NCI-H460 (cell line): ENCODE measurements at places on chromosomes 16 and 17.
A peak's percentile ranks its signal among the peaks of the same experiment; 100 is the strongest.

DNA sequence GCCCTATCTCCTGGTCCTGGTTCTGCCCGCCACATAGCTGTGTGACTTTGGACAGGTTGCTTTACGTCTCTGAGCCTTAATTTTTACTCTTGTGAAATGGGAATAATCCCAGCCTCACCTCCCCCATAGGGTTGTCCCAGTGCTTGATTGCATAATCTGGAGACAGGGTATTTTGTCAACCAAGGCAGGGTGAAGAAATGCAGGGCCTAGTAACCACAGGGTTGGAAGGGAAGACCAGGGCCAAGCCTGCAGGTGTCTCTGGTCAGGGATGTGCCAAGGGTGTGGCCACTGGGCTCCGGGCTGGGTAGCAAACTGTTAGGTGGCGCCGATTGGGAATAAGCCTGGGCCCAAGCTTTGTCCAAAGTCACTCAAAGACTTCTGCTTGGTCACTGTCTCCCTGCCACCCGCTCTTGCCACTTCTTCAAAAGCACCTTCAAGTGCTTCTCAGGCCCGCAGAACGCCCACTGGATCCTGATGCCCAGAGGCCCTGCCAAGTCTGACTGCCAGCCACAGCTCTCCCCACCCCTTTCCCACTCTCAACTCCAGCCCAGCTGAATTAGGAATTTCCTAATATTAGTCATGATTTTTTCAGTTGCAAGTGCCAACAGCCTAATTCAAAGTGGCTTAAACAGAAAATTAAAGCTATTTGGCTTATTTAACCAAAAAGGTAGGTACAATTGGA lies 20.6 kb upstream of the COL1A1 start:
- no peak for DNase-seq

- no peak for DNase-seq
Observed at GRCh38 chr17:65749479-65749878, 188.0 kb upstream of the AXIN2 start.

- DNase-seq, result no peak
Observed at GRCh38 chr17:45792995-45793755, 9.1 kb downstream of the CRHR1 start.

DNA sequence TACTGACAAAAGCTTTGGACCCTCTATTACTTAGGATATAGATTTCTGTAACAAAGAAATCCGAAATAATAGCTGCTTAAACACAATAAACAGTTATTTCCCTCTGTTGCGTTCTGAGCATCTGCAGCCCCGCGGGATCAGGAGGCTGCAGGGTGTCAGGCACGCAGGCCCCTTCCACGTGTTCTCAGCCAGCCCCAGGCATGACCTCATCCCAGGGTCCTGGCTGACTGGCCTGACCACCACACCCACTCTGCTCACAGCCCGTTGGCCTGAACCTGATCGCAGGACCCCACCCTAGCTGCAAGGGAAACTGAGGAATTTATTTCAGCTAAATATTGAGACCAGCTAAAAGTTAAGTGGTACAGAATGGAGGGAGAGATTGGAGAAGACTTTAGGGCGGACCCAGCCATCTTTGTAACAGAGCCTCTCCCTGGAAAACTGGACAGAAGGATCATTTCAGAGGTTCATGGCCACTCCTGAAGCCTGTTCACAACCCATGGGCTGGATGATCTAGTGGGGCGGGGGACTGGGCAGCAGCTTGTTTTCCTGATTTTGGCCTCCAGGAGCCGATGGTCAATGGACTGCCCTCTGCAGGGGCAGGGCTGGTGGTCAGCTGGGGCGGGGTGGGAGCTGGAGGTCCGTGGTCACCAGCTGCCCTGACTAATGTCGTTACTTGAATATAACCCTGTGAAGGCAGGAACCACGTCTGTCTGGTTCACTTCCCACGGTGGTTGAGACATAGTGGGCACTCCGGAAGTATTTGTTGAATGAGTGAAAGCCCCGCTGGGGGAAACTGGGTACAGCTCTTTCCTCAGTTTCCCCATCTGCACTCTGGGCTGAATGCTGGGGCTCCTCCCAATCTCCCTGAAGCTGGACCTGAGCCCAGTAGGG lies 10.9 kb downstream of the CETP start:
- DNase-seq, result no peak

GRCh38 chr16:280991-281659 lies 734 bp downstream of the ARHGDIG start:
- no peak for DNase-seq

DNA sequence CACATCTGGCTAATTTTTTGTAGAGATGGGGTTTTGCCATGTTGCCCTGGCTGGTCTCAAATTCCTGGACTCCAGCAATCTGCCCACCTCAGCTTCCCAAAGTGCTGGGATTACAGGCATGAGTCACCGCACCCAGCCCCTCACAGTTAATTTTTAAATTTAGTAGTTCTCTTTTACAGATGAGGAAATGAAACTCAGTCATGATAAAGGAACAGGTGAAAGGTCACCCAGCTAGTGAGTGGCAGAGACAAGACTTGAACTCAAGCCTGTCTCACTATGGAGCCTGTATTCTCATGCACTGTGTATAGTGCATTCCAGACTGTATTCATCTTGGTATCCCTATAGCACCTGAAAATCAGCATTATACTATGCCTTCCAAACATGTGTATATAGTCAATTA lies 77.1 kb upstream of the WSB1 start:
- DNase-seq, result no peak

- no peak for DNase-seq
Observed at GRCh38 chr17:82929011-82929622, 89.3 kb upstream of the ZNF750 start.

DNA sequence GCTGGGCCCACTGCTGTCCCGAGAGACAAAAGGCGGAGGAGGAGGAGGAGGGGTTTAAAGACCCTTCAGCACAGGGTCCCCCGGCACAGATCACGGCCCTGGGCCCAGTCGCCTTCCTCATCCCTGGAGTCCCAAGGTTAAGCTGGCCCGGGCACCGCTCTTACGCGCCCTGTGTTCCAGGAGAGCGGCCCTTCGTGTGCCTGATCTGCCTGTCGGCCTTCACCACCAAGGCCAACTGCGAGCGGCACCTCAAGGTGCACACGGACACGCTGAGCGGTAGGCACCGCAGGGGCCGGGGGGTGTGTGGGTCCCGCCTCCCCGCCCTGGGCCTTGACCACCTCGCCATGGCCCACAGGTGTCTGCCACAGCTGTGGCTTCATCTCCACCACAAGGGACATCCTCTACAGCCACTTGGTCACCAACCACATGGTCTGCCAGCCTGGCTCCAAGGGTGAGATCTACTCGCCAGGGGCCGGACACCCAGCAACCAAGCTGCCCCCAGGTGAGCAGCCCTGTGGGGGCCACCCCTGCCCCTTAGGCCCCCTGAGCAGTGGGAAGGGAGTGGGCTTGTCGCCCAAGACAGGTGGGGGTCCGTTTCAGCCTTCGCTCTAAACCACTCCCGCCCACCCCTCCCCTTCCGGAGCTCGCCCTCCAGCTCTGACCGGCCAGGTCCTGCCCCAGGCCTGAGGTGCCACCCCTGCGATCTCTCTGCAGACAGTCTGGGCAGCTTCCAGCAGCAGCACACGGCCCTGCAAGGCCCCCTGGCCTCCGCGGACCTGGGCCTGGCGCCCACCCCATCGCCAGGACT lies 37.6 kb upstream of the ZC3H18 start:
- DNase-seq, result no peak

- DNase-seq, result peak; percentile 63
Observed at GRCh38 chr17:5237541-5238016, 2.9 kb upstream of the SCIMP start.

- no peak for DNase-seq
Observed at GRCh38 chr17:80382446-80382845, 32.5 kb upstream of the ENDOV start.

DNA sequence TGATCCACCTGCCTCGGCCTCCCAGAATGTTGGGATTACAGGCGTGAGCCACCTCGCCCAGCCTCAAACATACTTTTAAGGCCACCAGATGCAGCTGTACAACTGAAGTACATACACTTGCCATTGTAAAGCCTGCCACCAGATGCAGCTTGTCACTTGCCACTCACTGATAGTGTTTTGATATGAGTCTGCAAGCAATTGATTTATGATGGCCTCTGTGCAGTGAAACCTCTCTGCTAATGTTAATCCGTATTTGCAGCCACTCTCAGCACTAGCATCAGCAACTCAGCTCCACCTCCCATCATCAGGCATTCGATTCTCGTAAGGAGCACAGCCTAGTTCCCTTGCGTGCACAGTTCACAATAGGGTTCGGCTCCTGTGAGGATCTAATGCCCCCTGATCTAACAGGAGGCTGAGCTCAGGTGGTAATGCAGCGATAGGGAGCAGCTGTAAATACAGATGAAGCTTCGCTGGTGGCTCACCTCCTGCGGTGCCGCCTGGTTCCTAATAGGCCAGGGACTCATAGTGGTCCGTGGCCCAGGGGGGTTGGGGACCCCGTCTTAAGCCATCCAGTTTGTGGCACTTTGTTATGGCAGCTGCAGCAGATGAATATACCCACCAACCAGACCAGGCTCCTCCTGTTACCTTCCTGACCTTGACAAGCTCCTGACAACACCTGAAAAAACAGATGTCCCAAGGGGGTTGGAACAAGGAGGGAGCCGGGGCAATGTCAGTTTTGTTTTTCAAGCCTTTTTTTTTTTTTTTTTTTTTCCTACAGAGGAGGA lies 1.3 kb upstream of the HERPUD1 start:
- DNase-seq, result no peak

GRCh38 chr17:72613396-72613795 lies 479.1 kb downstream of the SLC39A11 start:
- no peak for DNase-seq

GRCh38 chr17:40303009-40303657 lies 5.8 kb upstream of the RARA start:
- DNase-seq, result peak; percentile 65

GRCh38 chr16:21279501-21279900 lies 1.4 kb upstream of the CRYM start:
- no peak for DNase-seq

DNA sequence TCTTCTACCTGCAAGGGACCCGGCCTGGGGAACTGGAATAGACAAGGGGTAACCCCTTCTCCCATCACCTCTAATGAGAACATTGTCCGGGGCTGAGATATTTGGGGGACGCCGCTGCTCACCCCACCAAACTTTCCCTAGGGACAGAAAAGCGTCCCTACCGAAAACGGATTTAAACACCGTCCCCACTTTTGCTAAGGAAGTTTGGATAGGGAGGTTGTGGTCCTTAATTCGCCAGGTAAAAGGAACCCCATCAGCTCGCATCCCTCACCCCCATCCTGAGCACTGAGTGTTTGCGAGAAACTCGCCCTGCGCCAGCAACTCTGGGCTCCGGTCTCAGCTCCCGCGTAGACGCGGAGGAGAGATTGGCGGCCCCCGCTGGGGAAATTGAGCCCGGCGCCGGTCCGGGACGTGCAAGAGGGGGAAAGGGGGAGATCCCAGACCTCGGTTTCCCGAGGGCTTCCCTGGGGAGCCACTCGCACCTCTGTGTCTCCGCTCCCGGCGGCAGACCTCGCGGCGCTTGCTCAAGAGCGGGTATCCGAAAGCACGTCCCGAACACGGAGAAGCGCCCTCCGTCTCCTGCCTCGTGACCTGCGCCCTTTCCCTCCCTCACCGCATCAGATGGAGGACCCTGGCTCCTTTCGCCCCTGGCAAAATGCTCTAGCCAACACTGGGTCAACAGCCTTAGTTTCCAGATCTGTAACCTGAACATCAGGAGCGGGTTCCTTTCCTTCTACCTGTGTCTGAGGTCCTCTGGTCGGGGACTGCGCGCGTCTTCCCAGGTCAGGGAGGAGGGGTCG lies 3.1 kb upstream of the SOX9 start:
- no peak for DNase-seq
